Activated T-helper 1 cell treated with Interleukin-2 at 50 U/mL for 16 hours (primary cell): ENCODE measurements at places on chromosomes 11 and 22.

DNA sequence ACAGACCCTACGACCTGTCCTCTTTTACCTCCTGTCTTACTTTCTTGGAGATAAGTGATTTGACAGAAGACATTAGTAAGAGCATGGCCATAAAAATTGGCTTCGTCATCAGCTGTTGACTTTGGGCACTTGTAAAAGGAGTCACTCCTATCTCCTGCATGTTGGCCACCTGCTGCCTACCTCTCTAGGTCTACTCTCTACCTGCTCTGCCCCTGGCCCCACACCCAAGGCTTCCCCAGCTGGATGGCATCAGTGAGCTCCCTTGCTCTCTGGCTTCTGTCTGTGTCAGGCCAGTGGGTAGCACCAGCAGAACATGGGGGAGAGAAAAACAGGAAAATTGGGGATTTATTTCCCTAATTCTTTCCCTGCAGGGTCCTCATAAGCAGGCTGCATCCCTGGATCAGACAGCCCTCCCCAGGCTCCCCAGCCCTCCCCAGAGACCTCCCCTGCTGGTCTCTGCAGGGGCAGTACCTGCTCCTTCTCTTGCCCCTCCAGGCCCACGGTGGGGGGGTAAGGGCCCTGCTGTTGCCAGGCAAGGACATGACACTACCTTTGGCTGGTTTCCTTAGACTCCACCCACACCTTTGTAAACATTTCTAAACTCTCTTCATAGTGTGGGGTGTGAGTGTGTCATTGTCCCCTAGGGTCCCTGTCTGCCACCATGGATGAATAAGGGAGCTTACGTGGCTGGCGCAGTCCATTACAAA is 157.0 kb upstream of the NECTIN1 start:
- no peak for DNase-seq

DNA sequence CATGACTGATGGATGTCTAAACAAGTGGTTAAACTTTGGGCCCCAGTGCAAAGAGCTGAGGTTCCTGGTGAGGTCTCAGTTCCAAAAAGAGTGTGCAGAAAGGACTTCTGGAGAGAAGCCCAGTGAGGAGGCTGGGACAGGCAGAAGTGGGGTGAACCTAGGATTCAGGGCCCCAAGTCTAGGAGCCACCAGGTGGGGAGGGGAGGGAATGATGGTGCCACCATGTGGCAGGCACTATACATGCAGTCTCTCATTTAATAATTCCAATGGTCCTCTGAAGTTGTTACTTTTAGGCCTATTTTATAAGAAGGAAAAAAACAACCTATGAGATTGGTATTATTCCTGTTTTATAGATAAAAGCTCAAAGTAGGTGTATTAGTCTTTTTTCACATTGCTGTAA is 102.0 kb downstream of the INSC start:
- no peak for DNase-seq

GRCh38 chr11:35247428-35247827 is 108.5 kb downstream of the CD44 start:
- peak; percentile 49 for DNase-seq

GRCh38 chr11:27159335-27159679 is 118.7 kb downstream of the BBOX1 start:
- no peak for DNase-seq

DNA sequence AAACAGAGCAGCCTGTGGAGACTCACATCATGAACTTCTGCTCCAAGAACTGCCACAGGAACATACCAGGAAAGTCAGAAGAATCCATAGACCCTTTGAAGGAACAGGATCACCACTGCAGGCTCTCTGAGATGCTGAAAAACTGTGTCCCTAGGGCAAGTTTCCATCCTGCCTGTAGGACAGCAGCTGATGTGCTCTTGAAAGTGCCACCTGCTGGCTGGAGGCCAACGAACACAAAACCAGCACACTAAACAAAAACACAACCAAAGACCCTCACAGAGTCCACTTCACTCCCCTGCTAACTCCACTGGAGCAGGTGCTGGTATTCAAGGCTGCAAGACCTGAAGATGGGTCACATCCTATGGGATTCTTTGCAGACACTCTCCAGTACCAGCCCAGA is 12.0 kb upstream of the NXPE1 start:
- no peak for DNase-seq

DNA sequence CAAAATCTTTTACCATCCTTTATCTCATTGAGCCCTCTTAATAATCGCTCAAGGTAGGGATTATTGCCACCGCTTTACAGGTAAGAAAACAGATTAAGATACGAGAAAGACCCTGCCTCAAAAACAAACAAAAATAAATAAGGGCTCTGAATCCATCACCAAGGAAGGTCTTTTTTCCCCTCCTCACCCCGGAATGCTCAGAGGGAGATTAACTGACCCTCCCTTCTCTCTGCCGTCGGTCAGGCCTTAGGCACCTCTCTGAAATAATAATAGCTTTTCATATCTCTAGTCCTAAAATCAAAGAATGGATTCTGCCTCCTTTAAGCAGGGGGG is 620 bp upstream of the ATG2A start:
- DNase-seq, result no peak

- no peak for DNase-seq
These were observed 49.2 kb downstream of the OTOG start for GRCh38 chr11:17596310-17596669.

GRCh38 chr22:24096758-24097115 is 84.5 kb upstream of the SUSD2 start:
- no peak for DNase-seq

DNA sequence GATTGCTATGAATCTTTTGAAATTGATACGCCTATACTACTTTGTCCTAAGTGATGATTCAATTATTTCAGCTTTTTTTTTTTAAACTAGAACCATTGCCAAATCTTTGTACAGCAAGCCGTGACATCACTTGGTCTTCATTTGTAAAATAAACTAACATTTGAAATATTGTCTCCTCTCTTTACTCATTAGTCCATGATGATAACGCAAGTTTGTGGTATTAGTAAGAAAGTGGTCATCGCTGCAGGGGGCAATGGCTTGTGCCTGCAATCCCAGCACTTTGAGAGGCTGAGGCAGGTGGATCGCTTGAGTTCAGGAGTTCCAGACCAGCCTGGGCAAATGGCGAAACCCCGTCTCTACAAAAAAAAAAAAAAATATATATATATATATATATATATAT is 12.9 kb upstream of the ARHGAP42 start:
- no peak for DNase-seq

DNA sequence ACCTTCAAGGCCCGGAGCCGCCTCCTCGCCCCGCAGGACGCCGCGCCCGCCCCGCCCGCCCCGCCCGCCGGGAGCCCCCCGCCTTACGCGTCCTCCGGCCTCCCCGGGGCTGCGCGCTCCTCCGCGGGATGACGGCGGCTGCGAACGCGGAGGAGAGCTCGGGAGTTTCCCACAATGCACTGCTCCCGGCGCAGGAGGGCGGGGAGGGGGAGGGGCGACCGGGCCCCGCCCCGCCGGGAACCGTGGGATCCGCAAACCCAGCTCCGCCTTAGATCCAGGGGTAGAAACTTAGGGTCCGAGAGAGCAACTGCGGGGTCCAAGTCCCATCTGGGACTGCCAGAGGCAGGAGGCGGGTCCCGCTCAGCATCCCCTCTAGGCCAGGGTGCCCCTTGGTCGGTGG is at the start of gene CEND1:
CEND1 (minus strand) TSS at position 148 of the 400 bp plus-strand sequence. CDS start 1,514 bp downstream, outside the sequence.
- no peak for DNase-seq

DNA sequence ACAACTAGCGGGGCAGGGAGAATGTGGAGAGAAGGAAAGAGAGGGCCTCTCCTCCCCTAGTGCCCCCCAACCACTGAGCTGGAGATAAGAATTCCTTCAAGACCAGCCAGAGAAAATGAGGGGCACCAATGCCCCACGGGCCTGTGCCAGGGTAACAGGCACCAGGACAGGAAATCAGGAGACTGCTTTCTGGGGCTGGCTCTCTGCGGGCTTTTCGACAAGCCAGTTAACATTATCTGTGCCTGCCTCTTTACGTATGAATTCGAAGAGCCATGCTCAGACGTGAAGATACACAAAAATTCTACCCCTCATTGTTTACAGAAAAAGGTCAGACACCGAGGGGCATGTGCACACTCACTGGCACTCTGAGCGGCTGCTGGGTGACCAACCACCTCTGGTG is 52.1 kb downstream of the MYH9 start:
- DNase-seq, result no peak

GRCh38 chr11:34644669-34645406 is 23.9 kb downstream of the EHF start:
- no peak for DNase-seq

GRCh38 chr11:34727228-34727737 is 106.4 kb downstream of the EHF start:
- no peak for DNase-seq

DNA sequence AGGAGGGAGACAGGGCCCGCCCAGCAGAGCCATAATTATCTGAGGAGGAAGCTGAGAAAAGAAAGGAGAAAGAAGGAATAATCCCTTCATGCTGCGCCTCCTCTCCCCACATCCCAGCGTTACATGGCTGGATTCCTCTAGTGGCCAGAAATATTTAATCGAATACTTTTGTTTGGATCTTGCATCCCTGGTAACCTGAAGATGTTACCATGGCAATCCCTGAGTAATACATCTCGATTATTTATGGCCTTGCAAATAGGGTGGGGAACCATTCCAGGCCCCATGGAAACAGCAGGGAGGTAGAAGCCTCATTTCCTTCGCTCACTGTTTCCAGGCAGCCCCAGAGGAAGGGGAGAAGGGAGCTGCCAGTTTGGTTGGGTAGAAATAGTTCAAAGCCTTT is 357.7 kb downstream of the BUD13 start:
- no peak for DNase-seq

- DNase-seq, result no peak
These were observed 58.2 kb upstream of the PDE3B start for GRCh38 chr11:14585438-14585837.

DNA sequence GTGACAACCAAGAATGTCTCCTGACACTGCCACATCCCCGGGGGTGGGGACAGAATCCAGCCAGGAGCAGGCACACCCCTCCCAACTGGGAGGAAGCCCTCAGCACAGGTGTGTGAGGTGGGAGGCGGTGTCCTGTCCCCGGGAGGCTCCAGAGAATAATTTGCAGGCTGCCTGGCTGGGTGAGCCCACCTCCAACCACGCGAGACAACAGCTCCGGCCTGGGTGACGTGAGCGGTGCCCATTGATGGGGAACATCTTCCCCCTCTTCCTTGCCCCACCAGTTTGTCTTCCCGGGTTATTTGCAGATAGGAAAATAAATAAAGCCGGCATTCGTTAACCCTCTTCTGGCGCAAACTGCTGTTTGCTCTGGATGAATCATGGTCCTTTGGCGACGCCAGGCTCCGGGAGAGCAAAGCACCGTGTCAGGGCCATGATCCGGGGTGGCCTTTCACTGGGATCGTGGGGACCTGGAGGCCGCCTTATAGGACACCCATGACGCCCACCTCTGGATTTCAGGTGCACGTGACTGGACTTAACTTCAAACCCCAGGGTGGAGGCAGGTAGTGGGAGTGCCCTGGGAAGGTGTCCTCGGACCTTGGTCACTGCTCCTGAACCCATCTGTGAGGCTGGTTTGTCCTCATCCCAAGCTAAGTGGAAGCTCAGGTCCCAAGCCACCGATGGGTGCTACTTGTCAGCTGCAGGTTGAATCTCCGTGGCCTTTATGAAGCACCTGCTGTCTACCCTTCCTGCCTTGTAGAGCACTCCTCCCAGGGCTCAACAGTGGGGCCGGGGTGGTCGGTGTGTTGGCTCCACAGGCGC is 13.9 kb downstream of the CCND1 start:
- DNase-seq, result no peak

DNA sequence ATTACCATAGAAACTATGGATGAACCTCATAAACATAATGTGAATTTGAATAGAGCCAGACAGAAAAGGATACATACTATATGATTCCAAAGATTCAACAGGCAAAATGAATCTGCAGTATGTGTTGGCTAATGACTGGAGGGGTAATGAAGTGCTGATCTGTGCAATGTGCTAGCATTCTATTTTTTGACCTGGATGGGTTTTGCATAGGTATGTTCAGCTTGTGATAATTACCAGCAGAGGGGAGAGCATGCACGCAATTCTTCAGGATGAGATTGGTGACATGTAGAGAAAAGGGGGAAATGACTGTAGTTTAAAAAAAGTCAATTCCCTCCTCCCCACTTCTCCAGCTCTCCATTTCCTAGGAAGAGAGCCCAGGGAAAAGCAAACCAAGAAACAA is 618 bp upstream of the CCDC81 start:
- DNase-seq, result no peak

- no peak for DNase-seq
These were observed 1.7 kb downstream of the CLPB start for GRCh38 chr11:72432347-72433287.

DNA sequence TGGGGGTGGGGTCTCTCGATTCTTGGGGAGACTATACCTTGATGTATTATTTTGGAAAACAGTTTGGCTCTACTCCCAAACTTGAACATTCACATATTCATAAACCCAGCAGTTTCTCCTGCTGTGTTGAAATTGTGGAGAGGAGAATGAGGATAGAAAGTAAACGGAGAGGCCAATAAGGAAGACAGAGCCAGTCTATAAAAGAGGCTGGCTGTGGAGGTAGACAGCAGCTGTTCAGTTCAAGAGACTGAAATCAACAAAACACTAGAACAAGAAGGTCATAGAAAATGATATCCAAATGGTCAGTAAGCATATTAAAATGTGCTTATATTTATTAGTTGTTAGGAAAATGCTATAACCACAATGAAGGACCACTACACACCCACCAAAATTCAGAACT is 1.9 kb upstream of the MOGAT2 start:
- no peak for DNase-seq

GRCh38 chr11:40269865-40270264 is 1189.6 kb downstream of the LRRC4C start:
- DNase-seq, result no peak

DNA sequence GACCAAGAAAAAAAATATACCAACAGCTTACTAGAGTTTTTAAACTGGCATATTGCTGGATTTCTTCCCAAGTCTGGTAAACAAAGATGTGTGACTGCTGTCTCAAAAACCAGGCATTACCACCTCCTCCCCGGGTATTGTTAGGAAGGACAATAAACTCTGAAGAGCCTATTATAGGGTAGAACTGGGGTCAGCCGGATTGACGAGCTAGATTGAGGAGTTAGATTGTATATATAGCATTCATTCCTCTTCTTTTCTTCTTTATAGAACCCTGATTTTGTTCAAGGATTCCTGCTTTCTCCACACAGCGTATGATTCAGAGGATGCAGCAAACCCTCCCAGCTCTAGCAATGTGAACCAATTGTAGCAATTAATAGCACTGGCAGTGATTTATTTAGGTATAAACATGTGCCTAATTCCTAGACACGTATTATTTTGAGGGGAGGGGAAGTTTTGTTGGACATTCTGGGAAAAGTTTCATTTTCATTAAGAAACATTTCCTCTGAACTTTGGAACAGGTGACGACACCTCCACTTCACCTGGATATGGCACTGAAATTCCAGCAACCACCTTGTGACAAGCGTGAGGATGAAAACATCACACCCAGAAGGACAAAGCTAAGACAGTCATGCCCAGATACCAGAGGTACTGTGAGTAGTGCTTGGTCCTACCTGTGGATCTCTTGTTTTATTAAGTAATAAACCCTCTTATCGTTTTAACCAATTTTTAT is 679.4 kb upstream of the KIRREL3 start:
- DNase-seq, result no peak

GRCh38 chr11:112884012-112884767 is 77.0 kb upstream of the NCAM1 start:
- DNase-seq, result no peak
